Central memory CD4-positive, alpha-beta T cell (primary cell): ENCODE measurements at places on chromosomes 3 and 15.

- no peak for DNase-seq
Measured at GRCh38 chr15:40240619-40241221, 1.9 kb downstream of the PAK6 start.

- no peak for DNase-seq
Measured at GRCh38 chr3:145188079-145188770, 972.8 kb downstream of the PLOD2 start.

- no peak for DNase-seq
Measured at GRCh38 chr3:157059181-157059580, 100.8 kb downstream of the CCNL1 start.

DNA sequence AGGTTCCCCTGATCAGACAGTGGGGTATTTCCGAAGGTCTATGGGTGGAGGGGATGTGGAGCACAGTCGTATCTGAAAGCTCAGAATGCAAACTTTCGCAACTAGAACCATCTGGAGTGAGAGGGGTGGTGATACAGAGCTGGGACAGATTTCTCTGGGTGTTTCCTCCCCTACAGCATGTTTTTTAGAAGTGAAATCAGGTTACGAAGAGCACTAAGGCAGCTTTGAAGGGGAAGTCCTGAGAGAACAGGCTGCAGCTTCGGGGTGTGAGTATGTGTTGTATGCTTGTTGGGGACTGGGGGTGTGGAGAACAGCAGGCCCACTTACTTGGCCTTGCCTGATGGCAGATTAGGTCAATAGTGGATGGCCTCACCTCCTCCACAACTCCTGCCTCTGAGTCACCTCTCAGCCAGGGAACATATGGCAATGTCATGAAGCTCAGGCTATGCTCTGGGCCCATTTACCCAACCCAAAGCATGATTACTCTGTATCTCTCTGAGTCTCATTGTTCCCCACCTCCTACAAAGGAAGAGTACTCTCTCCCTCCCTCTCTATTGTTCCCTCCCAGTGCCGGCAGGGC is 107.2 kb upstream of the RASGRP1 start:
- peak; percentile 76 for DNase-seq

- DNase-seq = no peak
Measured at GRCh38 chr15:27865323-27865922, 233.7 kb downstream of the OCA2 start.

DNA sequence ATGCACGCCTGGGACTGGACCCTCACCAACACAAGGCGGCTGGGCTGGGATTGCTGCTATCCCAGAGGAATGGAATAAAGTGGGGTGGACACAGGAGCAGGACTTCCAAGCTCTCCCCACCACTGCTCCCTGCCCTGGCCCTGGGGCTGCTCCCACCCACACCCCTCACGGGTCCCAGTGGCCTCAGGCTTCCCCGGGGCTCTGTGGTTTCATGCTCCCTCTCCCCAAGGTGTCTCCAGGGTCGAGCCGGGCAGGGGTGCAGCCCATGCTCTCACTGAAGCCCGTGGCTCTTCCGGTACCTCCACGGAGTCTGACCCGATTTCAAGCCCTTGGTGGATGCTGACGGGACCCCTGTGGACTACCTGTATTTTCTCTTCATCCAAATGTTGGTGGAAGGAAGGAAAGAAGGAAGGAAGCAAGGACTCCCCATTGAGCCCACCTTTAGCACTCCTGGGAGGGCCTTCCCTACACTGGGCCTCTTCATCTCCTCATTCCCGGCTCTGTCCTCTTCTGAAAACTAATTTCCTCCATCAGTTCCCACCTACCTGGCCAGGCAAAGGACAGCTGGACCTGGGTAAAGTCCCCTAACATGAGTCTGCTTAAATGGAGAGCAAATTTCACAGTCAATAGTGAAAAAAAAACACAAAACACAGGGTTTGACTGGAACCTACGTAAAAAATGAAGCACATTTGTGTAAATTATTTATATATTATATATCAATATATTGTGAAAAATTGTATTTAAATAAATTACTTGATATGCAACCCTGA is 44.0 kb upstream of the PCSK6 start:
- DNase-seq = no peak

GRCh38 chr15:96088650-96089049 is 241.8 kb upstream of the NR2F2 start:
- DNase-seq = no peak

DNA sequence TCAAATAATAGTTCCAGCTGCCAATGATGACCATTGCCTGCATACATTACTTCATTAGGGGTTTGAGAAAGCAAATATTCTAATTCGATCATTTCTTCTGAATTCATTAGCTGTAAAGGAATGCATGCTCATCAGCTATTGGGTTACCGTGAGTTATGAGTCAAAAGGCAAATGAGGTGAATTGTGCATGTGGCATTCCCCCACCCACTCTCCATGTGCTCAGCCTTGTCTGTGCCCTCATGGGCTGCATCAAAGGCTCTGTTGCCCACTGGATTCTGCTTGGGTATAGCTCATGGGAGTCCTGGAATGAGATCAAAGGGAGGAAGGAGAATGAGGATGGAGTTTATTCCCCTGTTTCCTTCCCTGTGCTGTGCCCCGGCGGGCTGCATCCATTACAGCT is 99.3 kb upstream of the CHRNA7 start:
- no peak for DNase-seq

GRCh38 chr3:44518782-44519156 is 36.2 kb upstream of the ZKSCAN7 start:
- DNase-seq = no peak

DNA sequence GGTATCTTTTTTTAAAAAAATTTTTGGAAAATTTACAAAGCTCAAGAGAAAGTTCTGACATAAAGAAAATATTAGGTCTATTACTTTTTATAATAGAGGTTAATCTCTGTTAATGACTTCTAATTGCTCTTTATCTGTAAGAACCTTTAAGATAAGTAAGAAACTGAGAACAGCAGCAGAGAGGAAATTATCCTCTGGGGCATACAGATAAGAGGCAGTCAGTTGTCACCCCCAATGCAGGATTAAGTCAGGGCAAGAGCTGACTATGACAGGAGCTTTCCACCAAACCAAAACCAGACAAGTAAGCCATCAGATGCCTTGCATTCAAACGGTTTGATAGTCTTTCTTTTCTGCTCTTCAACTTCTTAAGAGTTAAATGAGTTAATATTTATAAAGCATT is 149.0 kb downstream of the GSK3B start:
- DNase-seq = no peak

- no peak for DNase-seq
Measured at GRCh38 chr15:78249131-78249530, 14.8 kb upstream of the ACSBG1 start.

- DNase-seq = no peak
Measured at GRCh38 chr15:66107070-66107469, 146.5 kb downstream of the MEGF11 start.

DNA sequence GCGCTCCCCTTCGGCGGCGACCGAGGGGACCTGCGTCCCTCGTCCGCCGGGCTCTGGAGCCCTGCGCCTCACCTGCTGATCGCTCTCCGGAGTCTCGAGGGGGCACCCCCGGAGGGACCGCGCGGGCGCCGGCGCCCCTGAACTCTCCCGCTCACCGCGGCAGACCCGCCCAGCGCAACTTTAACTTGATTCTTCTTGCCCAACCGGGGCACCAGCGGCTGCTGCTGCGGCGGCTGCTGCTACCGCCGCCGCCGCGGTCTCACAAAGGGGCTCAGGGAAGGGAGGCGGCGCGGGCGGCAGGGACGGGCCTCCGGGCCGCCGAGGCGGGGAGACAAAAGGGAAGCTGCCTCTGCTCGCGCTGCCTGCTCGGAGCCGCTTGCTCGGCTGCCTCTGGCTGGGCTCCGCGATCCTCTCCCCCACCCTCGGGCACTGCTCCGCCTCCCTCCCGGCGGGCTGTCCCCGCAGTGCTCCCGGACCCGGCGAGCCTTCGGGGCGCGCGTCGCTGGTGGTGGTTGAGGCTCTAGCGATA is at the start of gene PPM1L:
Gene PPM1L, plus strand, starts transcription at position 456 of the 529 bp plus-strand sequence.
- peak; percentile 66 for DNase-seq

DNA sequence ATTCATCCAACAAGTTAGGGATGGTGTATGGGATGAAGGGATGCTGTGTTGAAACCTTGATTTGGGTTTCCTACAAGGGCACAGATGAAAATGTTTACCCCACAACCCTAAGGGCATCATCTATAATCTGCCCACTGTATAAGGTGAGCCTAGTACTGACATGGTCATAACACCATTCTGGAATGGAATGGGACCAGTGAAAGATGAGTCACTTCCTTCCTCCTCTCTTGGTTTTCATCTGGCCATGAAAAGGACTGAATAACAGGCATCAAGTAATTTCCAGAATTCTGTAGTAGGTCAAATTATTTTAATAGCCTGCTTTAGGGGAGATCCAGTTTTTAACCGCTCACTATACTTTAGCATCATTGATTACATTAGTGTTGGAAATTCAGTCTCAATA is 538.6 kb downstream of the NR2F2 start:
- DNase-seq = no peak

DNA sequence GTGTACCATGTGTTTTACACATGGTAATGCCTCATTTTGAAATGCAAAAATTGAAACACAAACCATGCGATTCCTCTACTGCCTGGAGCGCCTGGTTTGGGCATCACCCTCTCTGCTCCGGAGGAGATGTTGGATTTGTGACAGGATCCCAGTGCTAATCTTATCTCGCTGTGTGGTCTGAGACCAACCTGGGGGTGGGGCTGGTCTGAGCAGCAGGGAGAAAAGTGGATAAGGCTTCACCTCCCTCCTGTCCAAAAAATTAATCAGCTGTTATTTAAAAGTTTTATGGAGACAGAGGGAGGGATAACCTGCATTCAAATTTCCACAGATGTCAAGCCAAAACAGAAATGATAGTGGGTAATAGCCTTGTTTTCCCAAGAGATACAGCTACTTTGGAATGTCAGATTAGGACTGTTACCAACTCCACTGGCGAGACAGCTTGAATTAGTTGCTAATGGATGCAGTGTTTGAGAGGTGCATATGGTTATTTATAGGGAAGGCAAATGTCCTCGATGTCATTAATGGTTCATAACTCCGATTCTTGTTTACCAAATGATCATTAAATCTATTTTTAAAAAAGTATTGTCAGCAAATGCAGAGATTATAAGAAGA is 54.0 kb upstream of the SKOR1 start:
- DNase-seq = no peak

GRCh38 chr15:83854321-83854720 is 200.4 kb downstream of the ADAMTSL3 start:
- DNase-seq = no peak

DNA sequence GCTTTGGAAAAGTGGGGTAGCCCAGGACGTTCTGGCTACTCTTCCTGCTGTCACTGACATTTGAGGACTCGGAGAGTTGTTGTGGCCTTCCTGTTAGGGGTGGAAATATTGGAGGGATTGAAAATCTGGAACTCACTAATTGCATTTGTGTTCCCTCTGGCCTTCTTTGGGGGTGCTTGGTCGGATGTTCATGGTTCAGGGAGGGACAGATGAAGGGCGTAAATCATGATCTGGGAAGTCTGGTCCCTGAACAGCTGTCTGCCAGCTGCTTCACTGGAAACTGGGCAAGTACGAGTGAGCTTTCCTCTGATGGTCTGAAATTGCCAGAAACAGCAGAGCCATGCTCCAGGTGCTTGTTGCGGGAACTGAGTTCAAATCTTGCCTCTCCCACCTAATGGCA is 327.8 kb upstream of the C2CD4B start:
- DNase-seq = no peak

DNA sequence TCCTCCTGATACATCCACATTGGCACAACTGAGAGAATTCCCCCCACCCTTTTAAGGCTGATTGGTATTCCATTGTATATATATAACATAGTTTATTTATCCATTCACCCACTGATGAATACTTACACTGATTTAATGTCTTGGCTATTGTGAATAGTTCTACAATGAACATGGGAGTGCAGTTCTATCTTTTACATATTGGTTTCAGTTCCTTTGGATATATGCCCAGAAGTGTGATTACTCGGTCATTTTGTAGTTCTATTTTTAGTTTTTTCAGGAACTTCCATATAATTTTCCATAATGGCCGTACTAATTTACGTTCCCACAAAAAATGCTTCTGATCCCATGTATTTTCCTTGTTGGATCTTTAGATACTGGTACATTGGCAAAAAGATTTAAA is 135.3 kb downstream of the FMN1 start:
- DNase-seq = no peak

DNA sequence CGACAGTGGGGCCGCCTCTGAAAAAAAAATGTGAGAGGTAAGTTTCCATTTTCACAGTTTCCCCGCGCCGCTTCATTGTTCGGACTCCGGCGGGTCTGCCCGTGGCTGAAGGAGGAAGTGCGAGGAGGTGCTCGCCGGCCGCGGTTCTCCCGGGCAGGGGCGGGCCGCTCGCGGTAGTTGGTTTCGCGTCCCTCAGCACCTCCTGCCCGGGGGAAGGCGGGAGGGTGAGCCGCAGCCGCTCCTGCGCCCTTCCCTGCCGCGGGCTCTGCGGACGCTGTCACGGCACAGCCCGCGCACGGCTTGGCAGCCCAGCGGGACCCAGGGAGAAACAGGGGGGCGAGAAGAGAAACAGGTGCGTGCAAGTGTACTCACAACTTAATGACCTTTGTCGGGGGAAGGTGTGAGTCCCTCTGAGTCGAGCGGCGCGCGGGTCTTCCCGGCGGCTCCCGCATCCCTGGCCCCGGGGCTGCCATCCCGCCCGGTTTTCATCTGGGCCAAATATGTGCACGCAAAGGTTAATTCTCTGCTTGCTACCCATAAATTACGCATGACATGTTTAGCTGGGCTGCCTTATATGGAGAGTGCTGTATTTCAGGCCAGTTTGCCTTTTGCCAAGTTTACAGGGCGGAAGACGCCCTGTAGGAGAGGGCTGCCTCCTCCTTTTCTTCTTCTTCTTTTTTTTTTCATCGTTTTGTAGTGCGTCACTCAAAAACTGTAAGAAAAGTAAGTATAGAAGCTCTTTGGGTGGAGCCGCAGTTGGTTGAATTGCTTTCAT is 514 bp downstream of the MBNL1 start:
- peak; percentile 84 for DNase-seq

DNA sequence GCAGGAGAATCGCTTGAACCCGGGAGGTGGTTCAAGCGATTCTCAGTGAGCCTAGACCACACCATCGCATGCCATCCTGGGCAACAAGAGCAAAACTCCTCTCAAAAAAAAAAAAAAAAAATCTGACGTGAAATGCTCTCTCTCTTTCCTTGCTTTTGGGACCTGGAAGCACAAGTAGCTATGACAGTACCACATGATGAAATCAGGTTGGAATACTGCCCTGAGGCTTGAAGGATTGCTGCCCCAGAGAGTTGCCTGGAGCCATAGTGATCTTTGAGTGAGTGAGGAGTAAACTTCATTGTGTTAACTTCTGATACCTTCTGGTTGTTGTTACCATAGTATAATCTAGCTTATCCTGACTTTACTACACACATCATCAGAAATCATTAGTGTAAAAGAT is 23.3 kb downstream of the AKAP13 start:
- no peak for DNase-seq

DNA sequence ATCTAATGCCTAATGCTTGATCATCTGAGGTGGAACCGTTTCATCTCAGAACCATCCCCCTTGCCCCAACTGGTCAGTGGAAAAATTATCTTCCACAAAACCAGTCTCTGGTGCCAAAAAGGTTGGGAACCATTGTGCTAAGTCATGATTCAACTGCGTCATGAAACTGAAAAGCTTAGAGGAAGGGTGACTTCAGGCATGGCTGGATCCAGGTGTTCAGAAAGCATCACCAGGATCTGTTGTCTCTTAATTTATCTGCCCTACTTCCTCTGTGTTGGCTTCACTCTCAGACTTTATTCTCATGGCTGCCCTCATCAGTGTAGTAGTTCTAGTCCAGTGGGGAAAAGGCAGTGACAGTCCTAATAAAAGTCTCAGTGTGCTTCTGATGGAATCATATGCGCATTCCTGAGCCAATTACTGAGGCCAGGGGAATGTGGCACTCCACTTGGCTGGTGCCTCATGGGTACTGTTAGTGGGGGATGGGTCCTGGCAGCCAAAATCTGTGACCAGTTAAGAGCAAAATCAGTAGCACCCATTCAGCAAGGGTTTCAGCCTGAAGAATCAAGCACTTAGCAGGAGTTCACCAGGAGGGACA is 110.3 kb downstream of the WNT5A start:
- no peak for DNase-seq
